Uterus (tissue), 4 donors: ENCODE measurements at places on chromosomes 2 and 18. TPM values are rescaled to one million over a fixed set of nuclear protein-coding genes. Genes with fewer than 3 reads are reported as not detected.

Gene HOXD13
- total RNA-seq = not detected

Gene GCG
- not detected for total RNA-seq

Gene SP9
- total RNA-seq = not detected

Gene TTC39C
- 30.3 TPM for total RNA-seq

Gene ANO7
- total RNA-seq = not detected

Gene SLC11A1
- 0.97 TPM for total RNA-seq

Gene CRYGB
- not detected for total RNA-seq

Gene SLC9A4
- total RNA-seq = 1.2 TPM

Gene GPR17
- total RNA-seq = not detected

Gene THSD7B
- not detected for total RNA-seq

Gene LCT
- total RNA-seq = not detected

Gene LINC00305
- 0.97 TPM for total RNA-seq

Gene VIT
- 0.26 TPM for total RNA-seq

Gene NYAP2
- not detected for total RNA-seq

Gene ARHGAP15
- 4.4 TPM for total RNA-seq

Gene INHBB
- total RNA-seq = 5.4 TPM

Gene ACVR1C
- total RNA-seq = 1.2 TPM

Gene ABCA12
- 0.14 TPM for total RNA-seq

Gene PLGLB2
- total RNA-seq = 8.2 TPM

Gene VAMP8
- total RNA-seq = 5.2 TPM

Gene EFHD1
- 102 TPM for total RNA-seq

Gene MYO5B
- 0.29 TPM for total RNA-seq

Gene SCYGR4
- total RNA-seq = not detected

Gene ABCB11
- not detected for total RNA-seq

Gene INPP1
- total RNA-seq = 2.1 TPM

Gene TMEM37
- total RNA-seq = not detected

Gene SERPINB7
- total RNA-seq = not detected

Gene YWHAQ
- total RNA-seq = 243 TPM

Gene HAAO
- total RNA-seq = 25.1 TPM

Gene RNF25
- total RNA-seq = 8.2 TPM

Gene SERPINB10
- not detected for total RNA-seq

Gene APCDD1
- 115 TPM for total RNA-seq

Gene E2F6
- total RNA-seq = 25.0 TPM

Gene POTEF
- not detected for total RNA-seq

Gene POTEJ
- 0.21 TPM for total RNA-seq

Gene GPR39
- total RNA-seq = not detected

Gene DCDC2C
- total RNA-seq = not detected

Gene CEBPZ
- 40.7 TPM for total RNA-seq
